ENCODE measurements at places on chromosomes 7 and 10.

DNA sequence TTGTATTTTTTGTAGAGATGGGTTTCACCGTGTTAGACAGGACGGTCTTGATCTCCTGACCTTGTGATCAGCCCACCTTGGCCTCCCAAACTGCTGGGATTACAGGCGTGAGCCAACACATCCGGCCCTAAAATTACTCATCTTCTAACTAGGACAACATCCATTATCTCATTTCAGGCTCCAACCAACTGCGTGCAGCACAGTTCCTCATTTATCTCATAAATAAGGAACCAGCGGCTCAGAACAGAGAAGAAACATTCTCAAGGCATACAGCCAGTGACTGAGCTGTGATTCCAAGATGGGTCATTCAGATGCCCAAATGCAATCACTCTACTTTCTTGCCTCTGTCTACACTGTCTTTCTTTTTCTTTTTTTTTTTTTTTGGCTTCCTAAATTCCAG, 356.1 kb downstream of the ELMO1 start:
- no peak for DNase-seq

- DNase-seq = no peak
Observed at GRCh38 chr10:69748621-69749020, 53.1 kb upstream of the COL13A1 start.

DNA sequence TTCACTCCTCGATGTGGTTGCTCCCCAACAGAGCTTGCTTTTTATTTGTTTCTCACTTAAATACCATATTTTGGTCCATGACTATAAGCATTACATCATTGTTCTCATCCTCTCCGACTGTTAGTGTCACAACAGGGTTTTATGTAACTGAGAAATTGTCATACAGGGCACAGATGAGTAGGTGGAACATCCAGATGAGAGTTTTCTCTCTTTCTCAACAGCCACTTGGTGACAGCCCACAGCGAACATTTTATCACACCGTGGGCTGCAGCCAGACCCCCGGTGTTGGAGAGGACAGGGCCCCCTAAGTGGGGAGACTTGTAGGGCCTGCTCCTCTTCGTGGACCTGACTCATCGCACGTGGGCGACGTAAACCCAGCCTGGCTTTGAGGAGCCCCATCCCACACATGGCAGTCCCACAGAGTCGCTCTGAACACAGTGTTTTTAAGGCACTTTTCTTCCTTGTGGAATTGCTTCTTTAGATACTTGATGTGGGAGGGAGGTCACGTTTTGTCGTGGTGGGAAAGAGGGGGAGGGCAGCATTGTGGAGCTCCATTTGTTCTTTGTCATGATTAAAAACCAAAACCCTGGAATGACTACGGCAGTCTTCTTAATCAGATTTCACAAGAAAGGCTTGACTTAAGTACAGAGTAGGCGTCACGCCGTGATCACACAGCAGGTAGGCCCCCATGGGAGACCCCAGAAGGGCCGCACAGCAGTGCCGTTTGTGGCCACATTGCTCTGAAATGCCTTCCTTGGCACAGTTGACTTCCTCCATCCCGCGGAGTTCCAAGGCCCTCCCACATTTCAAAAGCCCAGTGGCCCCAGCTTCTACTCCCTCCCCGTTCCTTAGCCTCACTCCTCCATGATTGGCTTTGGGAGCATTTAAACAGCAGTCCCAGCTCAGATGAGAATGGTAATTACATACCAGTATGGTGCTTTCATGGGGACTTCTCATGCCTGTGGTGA, 220.6 kb downstream of the CCDC3 start:
- DNase-seq = no peak

- no peak for DNase-seq
Observed at GRCh38 chr10:132847416-132847777, 61.5 kb upstream of the NKX6-2 start.

DNA sequence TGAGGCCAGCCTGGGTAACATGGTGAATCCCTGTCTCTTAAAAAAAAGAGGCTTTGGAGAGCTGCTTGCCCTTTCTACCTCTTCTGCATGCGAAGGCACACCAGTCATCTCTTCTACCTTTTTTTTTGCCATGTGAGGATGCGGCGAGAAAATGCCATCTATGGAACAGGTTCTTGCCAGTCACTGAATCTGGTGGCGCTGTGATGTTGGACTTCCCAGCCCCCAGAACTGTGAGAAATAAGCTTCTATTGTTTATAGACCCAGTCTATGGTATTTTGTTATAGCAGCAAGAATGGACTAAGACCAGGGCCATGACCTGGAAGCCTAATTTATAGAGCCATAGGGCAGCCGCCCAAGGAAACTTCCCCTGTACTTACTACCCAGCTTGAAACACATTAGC, 112.9 kb downstream of the HIP1 start:
- DNase-seq = no peak

DNA sequence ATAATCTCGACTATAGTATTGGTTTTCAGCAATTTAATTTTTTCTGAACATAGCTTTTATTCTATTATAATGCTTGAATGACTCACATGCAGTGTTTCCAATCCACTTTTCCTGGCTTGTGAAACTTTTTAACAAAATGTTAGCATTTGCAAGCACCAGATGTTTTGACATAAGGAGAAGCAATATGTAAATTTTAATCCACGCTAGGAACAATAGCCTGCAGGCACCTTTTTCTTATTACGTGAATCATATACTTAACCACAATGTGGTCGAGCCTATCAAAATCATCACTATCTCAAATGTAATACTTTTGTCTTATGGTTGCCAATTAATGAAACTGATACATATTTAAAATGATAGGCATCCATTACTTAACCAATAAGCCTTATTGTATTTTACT, 97.1 kb downstream of the TFEC start:
- no peak for DNase-seq

- no peak for DNase-seq
Observed at GRCh38 chr10:88544140-88544870, 38.8 kb downstream of the RNLS start.

DNA sequence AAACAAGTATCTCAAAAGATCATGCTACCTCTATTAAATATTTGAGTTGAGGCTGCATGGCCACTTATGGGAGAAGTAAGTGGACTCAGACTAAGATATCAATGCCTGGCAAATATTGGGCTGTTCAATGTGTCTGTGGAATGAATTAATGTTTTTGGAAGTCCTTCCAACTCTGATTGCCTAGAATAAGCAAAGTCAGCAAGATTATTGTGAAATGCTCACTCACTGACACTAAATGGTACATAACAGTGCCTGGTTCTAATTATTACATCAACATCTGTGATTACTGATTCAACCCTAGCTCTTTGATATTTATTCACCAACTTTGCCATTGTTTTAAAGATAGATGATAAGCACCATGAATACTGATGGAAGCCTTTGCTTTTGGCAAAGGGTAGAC, 45.5 kb upstream of the HDAC9 start:
- DNase-seq = no peak

GRCh38 chr10:72355214-72355555, 466 bp upstream of the DNAJB12 start:
- DNase-seq = no peak

DNA sequence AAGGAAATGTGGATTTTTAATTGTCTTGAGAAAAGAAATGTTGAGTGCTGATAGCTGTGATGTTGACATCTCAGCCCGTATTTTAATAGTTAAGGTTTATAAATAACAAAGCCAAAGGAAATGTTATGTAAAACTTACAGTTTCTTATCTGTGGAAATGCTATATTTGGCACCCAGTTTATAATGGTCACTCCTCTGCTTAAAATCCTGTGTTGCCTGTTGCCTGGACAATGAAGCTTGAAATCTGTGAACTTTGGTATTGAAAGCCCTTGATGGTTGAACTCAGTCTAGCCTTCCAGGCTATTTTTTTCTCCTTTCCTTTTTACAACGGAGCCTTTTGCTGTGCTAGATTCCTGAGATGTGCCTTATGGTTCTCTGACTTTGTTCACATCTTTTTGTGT, 46.5 kb downstream of the MCU start:
- DNase-seq = no peak

GRCh38 chr10:112872728-112873127, 77.3 kb upstream of the TCF7L2 start:
- DNase-seq = no peak

DNA sequence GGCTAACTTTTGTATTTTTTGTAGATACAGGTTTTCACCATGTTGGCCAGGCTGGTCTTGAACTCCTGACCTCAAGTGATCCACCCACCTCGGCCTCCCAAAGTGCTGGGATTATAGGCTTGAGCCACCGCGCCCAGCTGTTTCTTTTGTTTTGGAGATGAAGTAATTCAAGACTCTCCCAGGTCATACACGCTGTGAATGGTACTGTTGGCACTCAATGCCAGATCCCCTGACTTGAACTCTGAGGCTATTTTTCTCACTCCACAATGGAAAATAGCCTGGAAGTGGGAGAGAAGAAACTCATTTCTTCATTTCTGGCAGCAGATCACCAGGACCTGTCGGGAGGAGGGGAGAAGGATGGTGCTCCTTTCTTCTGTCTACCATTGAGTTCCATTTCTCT, 32.4 kb downstream of the BLVRA start:
- no peak for DNase-seq

- no peak for DNase-seq
Observed at GRCh38 chr10:70656489-70656888, 15.8 kb upstream of the ADAMTS14 start.

- DNase-seq = no peak
Observed at GRCh38 chr7:141500608-141501007, 50.6 kb upstream of the AGK start.

DNA sequence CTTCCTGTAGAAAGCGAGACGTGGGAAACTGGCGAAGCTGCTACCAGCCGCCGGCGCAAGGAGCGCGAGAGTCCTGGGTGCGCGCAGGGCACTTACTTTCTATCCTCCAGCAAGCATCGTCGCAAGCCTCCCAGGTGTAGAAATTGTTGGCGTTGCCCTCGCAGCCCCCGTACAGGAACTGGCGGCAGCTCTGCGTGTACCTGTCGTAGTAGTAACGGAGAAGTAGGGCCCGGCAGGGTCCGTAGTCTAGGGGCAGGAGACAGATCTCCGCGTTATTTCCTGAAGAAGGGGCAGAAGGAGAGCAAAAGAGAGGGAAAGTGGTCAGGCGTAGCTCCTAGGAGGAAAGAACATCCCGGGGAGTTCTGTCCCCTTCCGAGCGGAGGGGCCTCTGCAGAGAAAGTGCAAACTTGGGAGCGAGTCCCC, 501 bp downstream of the TFPI2 start:
- DNase-seq = no peak

- DNase-seq = no peak
Observed at GRCh38 chr10:112981553-112981952, 31.5 kb downstream of the TCF7L2 start.

- no peak for DNase-seq
Observed at GRCh38 chr7:1569440-1569832, 396 bp downstream of the PSMG3 start.

GRCh38 chr10:8588135-8588534, 533.6 kb downstream of the GATA3 start:
- no peak for DNase-seq

GRCh38 chr10:21297603-21298383, 227.7 kb downstream of the SKIDA1 start:
- DNase-seq = no peak

DNA sequence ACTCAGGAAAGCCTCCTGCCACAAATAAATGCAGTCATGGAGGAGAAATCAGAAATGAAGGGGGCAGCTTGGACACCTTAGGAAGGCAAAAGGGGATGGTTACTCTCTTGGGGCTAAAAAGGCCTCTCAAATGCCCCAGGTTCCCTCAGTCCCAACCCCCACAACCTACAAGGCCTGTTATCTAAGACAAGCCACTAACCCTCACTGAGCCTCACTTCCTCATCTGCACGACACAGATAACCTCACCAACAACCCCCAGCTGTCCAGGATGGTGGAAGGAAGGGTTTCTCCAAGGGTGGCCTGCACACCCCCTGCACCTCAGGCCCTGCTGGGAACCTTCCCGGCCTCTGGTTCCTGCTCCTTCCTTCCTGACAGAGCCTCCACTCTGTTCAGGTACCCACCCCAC, 29.2 kb downstream of the SORBS1 start:
- no peak for DNase-seq

- no peak for DNase-seq
Observed at GRCh38 chr7:35313575-35313974, 59.7 kb upstream of the TBX20 start.

DNA sequence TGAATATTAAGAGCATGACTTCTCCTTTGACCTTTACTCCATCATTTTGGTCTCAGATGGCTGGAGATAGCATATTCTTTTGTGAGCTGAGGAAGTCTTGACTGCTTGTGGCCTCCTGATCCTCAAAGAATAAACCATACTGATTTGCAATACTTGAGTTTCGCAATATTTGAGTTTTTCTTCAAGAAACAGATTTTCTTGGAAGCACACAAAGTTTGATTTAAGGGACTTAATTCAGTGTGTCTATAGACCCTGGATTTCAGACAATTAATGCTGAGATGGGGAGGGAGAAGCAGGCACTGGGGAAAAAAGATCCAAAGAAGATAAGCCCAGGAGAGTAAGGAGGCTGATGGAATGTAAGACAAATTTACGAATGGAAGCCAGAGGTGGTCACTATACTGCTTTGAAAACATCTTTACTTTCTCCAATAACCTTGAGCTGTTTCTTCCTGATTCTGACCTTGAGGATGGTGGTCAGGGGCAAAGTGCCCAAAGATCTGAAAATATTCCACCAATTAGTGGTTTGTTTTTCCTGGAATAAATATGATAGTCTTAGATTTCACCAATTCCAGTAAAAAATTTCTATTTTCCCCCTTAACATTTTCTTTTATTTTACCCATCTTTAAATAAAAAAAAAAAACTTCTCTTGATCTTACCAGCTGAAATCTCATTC, 7.5 kb downstream of the EPDR1 start:
- no peak for DNase-seq

GRCh38 chr10:53808677-53809372, 992.2 kb downstream of the PCDH15 start:
- no peak for DNase-seq

- no peak for DNase-seq
Observed at GRCh38 chr7:157404845-157405481, 68.2 kb downstream of the DNAJB6 start.

DNA sequence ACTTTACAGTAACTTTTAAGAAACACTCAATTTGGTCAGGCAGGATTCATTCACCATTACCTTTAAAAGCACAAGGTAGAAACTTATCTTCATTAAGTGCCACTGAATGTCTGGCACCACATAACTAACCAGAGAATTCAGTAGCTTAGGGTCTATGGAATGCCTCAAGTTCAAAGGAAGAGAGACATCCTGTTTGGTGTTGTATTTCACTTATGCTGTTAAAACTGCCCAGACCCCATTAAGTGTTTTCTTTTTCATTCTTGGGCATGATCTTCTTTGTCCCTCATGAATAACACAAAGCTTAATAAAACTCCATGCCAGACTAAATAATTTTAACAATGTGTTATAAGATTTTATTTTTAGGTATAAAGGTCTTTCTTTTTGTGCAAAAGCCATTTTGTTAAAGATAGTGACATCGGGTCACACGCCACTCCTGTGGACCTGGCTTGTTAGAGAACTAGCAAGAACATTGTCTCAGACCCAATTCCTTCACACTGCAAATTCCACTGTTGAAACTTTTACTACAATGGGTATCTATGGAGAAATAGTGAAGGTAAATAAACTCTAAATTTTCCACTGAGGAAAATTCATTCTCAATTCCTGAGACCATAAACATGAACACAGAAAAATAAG, 221.0 kb downstream of the TWIST1 start:
- DNase-seq = no peak

GRCh38 chr7:116551692-116552091, 26.9 kb downstream of the CAV1 start:
- DNase-seq = no peak

- DNase-seq = no peak
Observed at GRCh38 chr7:137576481-137576880, 232.9 kb upstream of the PTN start.

- no peak for DNase-seq
Observed at GRCh38 chr10:72089618-72090017, 1.3 kb upstream of the SPOCK2 start.
